ENCODE measurements at places on chromosomes 6 and 20.
A peak's percentile ranks its signal among the peaks of the same experiment; 100 is the strongest.

- no peak for DNase-seq
Observed at GRCh38 chr20:49054056-49054643, 8.0 kb downstream of the CSE1L start.

GRCh38 chr6:150661216-150662007 is 61.7 kb downstream of the PLEKHG1 start:
- no peak for DNase-seq

- DNase-seq = no peak
Observed at GRCh38 chr6:3630258-3630835, 121.2 kb downstream of the PXDC1 start.

GRCh38 chr6:45386501-45386900 is 8.8 kb upstream of the SUPT3H start:
- DNase-seq = no peak

DNA sequence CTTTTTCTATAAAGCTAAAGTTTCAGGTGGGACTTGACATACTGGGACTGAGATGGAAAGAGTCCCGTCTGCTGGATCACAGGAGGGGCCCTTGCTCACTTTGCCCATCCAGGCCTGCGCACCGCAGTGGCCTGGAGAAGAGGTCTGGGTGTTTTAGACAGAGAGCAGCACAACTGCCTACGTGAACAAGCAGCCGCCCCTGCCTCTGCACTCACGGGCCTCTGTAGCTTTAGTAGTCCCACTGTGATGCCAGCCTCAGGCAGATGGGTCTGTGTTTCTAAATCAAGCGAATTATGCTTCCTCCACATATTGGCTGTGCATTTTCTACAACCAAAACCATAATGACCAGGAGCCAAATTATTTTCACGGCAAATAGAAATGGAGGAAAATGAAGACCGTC is 184.8 kb upstream of the FOXQ1 start:
- DNase-seq = no peak

- DNase-seq = no peak
Observed at GRCh38 chr6:21241231-21242130, 352.1 kb upstream of the SOX4 start.

- no peak for DNase-seq
Observed at GRCh38 chr6:80196906-80197305, 90.4 kb downstream of the BCKDHB start.

GRCh38 chr6:96704713-96705112 is 132.6 kb downstream of the GPR63 start:
- no peak for DNase-seq

DNA sequence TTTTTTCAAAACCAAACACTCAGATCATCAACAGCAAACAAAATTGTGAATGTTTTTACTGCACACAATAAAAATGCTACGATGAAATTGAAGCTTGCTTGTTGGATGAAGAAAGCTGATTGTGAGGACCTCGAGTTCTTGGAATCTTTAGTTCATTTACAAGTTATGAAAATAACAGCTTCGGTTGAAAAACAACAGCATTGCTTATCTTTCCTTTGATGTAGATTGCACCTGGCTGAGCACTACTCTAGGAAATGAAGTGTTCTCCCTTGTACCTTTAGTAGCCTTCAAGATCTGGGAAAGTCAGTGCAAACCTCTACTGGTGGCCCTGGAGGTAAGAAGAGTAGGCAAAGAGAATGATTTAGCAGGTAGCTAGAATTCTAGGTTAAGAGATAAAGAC is 2.2 kb upstream of the HMGN3 start:
- DNase-seq = no peak

- no peak for DNase-seq
Observed at GRCh38 chr6:160134779-160135547, 13.3 kb downstream of the SLC22A1 start.

GRCh38 chr6:85126485-85127167 is 323.3 kb upstream of the NT5E start:
- DNase-seq = no peak

DNA sequence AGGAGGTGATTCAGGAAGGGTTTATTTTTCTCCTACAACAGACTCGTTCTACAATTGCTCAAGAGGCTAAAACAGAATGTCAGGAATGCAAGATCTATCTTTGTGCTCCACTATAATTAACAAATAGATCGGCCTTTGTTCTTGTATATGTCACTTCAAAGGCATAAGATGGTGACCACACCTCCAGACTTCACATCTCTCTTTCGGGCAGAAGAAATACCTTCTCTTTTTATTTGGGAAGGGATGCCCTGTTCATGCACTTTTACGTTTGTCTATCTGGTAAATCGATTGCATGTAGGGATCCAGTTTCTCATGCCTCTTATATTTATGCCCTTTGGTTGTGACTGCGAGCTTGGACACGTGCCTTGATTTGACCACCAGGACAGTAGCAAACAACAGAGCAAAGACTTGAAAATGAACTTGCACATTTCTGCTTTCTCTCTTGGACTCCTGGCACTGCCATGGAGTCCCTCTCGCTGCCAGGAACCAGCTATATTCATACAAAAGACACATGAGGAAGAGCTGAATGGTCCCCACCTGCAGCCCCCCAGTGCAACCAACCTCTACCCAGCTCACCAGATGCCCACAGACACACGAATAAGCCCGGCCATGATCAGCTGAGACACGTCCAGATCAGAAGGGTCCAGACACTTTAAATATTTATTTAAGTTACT is 219.8 kb upstream of the STXBP5 start:
- DNase-seq = no peak

GRCh38 chr6:143969077-143969476 is 39.0 kb downstream of the PLAGL1 start:
- no peak for DNase-seq

DNA sequence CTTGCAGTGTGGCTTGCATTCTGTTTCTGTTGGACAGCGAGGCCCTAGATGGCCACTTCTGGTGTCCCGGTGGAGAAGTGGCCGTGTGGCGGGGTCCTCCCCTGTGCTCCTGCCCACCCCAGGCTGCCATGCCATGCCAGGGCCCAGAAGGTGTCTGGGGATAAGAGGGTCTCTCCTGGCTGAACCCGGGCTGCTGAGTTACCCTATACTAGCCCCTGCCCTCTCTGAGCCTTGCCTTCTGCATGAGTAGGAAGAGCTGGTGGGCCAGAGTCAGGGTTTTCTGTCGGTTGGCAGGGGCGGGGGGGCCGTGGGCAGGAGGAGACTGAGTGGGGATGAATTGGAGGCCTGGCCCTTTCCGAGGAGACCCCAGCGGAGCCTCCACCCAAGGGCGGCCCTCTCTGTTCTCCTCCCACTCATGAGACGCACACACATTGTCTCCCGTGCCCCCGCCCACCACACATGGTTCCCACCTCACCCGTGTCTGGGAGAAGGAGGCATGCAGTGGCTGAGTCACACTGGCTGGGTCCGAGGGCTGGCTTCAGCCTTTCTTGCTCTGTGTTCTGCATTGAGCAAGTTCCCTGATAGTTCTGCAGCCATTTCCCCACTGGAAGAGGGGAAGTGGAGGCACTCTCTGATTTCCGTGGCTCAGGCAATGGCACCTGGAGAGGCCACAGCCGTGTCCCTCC is 24.6 kb downstream of the VSTM2L start:
- no peak for DNase-seq

DNA sequence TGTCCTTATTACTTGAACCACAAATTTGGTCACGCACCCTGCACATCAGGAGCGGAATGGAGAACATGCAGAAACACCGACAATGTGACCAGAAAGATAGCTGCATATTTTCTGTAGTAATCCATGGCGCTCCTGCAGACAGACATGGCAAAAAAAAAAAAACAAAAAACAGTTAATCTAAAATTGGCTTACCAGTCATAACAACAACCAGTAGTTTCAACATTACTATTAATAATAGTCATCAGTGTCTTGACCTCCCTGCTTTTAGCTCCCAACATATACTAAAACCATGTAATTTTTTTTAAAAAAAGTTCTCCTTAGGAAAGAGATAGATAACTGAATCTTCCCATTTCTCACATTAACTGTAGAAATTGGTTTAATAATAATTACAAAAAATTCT is 6.8 kb downstream of the CGA start:
- no peak for DNase-seq

DNA sequence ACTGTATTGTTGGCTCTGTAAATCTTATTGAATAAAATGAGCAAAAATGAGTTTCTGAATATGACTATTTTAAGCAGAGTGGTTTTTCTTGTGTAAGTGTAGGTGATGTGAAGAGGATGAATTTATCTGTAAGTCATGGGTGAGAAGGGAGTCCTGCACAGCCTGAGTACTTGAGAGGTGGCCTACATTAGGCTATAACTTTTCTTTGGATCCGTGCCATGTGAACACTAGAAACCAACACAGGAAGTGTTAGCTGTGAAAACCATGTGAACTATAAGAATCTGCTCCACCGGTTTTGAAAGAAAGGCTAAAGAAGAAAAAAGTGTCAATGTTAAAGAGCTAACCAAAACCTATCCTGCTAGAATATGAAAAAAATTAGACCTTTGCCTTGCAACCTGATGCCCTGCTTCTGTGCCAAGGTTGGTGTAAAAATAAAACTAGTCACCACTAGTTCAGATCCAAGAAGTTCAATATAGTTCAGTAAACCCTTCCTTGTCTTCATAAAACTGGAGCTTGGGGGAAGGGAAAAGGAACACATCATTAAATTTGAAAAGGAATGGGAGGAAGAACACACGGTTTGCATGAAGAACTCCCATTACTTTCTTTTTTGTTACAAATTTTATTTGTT is 21.3 kb downstream of the PLCB1 start:
- DNase-seq = no peak

DNA sequence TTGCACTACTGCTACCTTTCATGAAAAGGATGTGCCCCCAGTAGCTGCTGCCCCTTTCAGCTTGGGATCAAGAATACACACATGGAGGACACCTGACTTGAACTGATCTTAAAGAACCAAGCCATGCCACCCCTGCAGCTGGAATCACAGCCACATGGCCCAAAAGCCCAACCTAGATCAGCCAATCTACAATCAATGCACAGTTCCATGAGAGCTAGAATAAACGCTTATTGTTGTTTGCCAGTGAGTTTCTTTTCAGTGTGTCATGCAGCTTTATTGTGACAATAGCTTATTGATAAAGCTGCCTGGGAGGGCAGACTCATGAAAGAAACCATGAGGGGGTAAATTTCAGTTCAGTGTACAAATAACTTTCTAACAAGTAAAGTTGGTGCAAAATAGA is 397.7 kb downstream of the PTPRT start:
- DNase-seq = no peak

DNA sequence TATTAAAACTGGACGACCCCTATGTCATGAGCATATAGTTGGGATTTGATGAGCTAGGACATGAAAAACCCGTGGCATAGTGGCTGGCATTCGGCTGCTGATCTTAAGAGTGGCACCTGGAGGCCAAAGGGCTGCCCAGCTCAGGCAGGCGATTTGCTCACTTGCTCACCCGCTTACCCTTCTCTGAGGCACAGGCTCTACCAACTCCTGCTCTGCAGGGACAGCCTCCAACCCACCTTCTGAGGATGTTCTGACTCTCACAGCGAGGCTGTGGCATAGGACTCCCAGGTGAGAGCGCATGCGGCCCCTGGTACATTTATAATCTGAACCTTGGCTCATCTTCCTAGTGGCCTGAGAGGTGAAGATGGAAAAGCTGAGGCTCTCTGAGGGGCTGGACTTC is 995 bp downstream of the RSPO4 start:
- DNase-seq = no peak

DNA sequence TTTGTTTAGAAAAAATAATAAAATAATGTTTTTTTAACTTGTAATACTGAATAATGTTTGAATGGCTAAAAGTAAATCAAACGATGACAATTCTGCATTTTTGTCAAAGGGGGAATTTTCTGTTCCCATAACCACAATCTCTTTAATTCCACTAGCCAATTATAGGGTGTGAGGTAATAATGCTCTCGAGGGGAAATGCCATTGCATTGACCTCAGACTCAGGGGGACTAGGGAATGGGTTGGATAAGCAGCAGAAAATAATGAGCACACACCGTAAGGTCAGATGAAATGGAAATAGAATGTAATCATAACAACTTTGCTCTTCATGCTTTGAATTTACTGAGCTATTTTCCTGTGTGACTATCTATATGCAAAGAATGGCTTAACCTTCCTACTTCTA is 584.7 kb downstream of the RFPL4B start:
- DNase-seq = no peak

GRCh38 chr6:162395181-162395580 is 332.4 kb downstream of the PRKN start:
- no peak for DNase-seq

- DNase-seq = no peak
Observed at GRCh38 chr20:51994751-51995417, 192.6 kb upstream of the SALL4 start.

- DNase-seq = no peak
Observed at GRCh38 chr6:13681305-13682061, 30.2 kb downstream of the RANBP9 start.

DNA sequence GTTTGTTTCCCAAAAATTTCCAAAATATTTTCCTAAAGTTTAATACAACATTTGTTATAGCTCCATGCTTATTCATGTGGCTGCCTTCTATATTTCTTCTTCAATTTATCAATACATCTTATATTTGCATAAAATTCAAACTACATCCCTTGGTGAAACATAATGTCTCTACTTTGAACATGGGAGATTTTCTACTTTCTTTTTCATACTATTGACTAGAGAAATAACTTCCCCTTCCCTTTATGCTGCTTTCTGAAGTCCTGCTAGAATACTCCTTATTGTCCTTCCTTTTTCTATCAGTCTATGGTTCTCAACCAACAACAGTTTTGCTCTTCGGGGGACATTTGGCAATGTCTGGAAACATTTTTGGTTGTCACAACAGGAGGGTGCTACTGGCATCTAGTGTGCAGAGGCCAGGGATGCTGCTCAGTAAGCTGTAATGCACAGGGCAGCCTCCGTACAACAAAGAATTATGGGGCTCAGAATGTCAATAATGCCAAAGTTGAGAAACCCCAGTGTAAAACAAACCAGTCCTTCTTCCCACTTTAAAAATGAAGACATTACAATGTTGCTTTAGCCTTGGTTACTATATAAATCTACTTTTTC is 29.9 kb downstream of the MKKS start:
- DNase-seq = no peak

GRCh38 chr20:49174183-49174582 is 14.0 kb downstream of the STAU1 start:
- DNase-seq = no peak

- DNase-seq = no peak
Observed at GRCh38 chr6:114419175-114419574, 76.4 kb upstream of the HS3ST5 start.

DNA sequence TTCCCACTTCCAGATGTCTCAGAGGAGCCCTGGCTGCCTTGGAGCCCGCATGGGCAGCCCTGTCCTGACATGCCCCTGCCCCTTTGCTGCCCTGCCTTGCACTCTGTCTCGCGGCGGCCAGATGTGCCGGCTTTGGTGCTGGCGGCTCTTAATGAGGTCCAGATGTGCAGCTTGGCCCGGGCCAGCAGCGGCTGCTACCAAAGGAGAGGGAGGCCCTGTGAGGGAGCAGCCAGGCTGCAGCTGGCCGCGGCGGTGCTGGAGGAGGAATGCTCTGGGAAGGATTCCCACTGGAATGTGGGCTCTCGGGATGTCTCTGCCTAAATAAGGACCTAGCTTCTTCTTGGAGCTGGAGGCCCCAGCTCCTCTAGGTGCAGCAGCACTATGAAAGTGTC is 72.4 kb downstream of the FGD2 start:
- peak; percentile 49 for DNase-seq

Measured in urinary bladder (tissue), 4 donors.